ENCODE measurements at places on chromosomes 2 and 18.

DNA sequence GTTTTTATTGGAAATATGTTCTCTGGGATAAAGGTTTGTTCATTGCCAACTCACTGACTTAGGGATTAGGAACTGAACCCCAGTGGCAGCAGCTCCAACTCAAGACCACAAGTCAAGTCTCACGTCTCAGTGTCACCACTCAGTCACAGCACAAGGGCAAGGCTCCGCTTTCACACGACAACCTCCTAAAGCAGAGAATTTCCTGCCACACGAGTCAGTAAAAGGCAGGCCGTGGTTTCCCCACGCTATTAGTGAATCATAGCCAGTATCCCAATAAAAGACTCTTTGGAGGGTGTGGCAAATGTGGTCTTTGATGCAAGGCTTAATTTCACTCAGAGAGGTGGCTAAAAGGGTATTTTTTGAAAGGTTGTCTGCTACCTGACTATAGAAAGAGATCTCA lies 57.6 kb downstream of the PIEZO2 start:
- no peak for DNase-seq

GRCh38 chr2:66702301-66702700 lies 267.4 kb downstream of the MEIS1 start:
- no peak for DNase-seq

GRCh38 chr2:190179754-190180312 lies 117.3 kb upstream of the MSTN start:
- DNase-seq, result no peak

- no peak for DNase-seq
These were observed 3.8 kb upstream of the SLC8A1 start for GRCh38 chr2:40455661-40456060.

DNA sequence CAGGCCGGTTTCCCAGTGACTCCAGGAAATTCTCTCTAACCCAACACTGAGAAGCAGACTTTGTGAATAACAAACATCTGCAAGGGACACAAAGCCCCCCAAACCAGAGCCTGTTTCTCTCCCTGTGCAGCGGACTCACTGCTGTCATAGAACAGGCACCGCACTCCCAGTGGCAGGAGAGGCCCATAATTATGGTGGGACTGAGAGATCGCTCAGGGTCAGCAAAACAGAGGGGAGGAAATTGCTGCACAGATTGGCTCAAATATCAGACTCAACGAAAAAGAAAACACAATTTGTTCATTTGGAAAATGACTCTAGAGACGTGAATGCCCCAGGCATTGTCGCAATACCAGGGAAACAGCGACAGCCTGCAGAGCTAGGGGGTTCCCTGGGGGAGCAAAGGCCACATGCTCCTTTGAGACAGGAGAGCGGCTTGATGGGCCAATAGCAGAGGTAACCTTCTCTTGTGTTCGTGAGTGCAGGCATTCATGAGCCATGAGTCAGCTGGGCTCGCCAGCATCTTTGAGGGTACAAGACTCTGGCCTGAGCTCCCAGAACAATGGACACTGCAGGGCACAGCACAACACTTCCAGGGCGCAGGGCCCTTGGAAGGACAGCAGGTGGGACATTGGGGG lies 143.3 kb upstream of the KLHL29 start:
- DNase-seq, result no peak

GRCh38 chr2:58466804-58467203 lies 225.7 kb upstream of the FANCL start:
- no peak for DNase-seq

DNA sequence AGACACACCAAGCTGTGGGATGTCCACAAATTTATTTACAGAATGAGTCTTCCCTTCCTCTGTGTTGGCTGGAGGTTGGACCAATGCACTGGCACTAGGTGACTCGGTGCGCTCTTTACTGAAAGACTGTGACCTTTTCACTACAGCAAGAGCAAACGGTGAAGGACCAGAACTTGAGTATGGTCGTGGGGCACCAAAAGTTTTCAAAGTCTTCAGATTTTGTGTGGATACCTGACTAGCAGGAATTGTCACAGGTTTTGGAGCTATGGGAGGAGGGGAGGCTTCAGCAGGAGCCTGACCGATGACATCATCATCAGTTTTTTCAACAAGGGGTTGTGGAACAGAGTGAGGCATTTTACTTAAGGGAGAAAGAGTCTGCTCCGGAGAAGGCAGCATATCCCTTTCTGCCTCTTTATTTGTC lies 73.0 kb upstream of the GRB14 start:
- DNase-seq, result no peak

DNA sequence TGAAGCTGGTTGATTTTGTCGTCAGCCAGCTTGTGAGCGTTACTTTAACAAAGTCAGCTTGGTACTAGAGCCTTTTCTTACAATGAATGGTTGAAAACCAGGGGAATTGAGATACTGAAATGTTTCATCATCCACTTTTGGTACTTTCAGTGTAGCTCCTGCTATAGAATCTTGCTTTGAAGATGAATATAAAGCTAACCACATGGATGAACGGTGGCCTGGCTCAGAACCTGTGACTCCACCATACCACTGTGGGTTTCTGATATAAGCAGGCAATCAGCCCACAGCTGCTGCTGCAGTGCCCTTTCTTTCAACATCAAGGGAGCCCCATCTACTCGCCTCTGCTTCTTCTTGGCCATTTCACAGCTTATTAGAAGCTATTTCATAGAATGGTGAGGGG lies 53.2 kb upstream of the GPR45 start:
- no peak for DNase-seq

DNA sequence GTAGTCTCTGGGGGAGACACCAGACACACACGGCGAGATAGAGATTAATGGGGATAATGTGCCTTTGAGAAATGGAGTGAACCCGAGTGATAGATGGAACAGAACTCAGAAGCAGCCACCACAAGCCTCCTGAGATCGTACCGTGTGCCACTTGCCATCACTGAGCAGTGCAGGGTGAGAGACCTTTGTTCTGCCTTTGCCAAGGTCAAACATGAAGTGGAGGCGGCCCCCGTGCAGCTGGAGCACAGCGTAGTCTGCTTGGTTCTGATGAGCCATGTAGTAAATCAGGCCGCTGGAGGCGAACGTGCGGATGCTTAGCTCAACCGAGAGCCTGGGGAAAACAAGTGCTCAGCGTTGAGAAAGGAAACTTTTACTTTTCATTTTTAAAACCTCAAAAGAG lies 167.0 kb downstream of the LAMA1 start:
- DNase-seq, result no peak

DNA sequence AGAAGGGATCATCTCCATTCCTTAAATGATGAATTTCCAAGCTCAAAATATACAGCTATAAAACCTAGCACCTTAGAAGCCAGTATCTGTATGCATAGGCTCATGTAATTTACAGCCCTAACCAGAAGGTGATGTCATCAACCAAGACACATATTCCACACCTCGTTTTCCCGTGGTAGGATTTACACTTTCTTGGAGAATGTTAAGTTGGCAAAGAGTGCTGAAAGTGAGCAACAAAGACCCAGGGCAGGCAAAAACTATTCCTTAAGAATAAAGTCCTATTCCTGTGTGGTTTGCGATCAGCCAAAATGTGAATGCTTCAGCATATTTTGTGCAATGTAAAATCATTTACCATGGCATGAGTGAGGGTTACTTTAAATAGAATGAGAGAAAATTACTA lies 247.1 kb downstream of the OSR1 start:
- DNase-seq, result no peak

DNA sequence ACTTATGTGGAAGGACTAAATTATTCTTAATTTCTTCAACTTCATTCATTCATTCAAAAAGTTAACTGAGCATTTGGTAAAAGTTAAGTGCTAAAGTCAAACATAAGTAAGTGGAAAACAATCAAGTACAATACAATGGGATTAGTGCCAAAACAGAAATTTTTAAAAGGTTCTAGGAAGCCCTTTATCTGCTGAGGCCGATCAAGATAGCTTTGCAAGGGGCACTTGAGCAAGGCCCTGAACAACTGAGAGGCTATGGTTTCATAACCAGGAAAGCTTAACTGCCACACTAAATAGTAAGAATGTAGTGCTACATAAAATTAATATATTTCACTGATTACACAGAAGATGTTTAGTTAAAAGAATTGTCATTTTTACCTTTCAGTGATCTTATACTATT lies 76.5 kb downstream of the NOL10 start:
- DNase-seq, result no peak

All from activated CD4-positive, CD25-positive, alpha-beta regulatory T cell treated with anti-CD3 and anti-CD28 coated beads, Interleukin-2, amount 50 U/mL, for 16 hours (primary cell).